ENCODE measurements at places on chromosomes 2 and 18.

DNA sequence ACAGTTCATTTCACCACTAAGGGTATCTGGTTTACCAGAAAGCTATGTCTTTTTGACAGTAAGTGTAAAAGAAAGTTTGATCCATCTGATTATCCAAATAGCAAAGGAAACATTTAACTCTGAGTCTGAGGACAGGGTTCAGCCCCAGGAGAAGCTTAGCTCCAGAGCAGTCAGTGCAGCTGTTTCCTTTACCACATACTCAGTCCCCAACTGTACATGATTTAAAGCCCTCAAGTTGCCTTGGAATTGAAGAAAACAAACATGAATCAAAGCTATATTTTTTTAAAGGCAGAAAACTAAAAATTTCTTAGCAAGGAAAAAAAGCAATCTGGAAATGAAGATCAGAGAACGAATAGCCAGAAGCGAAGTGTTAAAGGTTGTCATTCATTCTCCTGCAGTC is 746.0 kb downstream of the METTL4 start:
- DNase-seq, result no peak

GRCh38 chr2:60880643-60881046 is 729 bp upstream of the REL start:
- DNase-seq, result no peak

DNA sequence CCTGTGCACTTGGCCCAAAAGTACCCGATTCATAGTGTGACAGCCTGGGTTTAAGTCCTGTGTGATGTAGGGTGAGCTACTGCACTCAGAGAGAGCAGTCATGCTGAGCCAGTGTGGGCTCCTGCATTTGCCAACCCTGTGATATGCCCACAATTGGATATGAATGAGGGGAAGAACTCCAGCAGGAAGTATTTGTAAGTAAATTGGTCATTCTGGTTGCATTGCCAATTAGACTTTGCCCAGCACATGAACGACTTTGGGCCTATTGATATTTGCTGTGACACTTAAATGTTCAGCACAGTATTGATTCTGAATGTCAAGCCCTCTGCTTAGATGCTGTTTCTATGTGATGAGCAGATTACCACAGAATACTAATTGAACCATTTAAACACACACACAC is 570.9 kb downstream of the PIK3C3 start:
- DNase-seq, result no peak

- DNase-seq, result no peak
These were observed 103.0 kb upstream of the STK39 start for GRCh38 chr2:168350380-168350779.

- no peak for DNase-seq
These were observed 827.6 kb upstream of the KLHL29 start for GRCh38 chr2:22557406-22557805.

DNA sequence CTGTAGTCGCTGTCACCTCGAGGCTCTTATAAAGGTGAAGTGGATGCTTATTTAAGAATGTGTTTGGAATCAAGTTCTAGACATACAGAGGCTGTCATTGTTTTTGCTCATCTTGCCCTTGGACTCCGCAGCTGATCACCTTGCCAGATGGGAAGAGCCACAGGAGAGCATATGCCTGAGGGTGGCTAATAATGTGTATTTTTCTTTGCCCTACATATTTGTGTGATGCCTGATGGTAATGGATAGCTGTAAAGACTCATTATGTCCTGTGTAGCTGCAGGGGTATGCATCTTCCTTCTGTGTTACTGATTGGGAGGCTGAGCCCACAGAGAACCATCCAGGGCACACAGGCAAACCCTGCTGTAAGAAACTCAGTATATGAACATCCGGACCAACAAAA is 61.7 kb downstream of the PRKCE start:
- no peak for DNase-seq

- DNase-seq, result no peak
These were observed 52.4 kb upstream of the STAT1 start for GRCh38 chr2:191066197-191066918.

- DNase-seq, result no peak
These were observed 129.3 kb upstream of the GPC1 start for GRCh38 chr2:240306185-240306584.

GRCh38 chr2:47719099-47719498 is 63.8 kb upstream of the MSH6 start:
- DNase-seq, result no peak

GRCh38 chr2:4618141-4618540 is 914.8 kb downstream of the DCDC2C start:
- no peak for DNase-seq

DNA sequence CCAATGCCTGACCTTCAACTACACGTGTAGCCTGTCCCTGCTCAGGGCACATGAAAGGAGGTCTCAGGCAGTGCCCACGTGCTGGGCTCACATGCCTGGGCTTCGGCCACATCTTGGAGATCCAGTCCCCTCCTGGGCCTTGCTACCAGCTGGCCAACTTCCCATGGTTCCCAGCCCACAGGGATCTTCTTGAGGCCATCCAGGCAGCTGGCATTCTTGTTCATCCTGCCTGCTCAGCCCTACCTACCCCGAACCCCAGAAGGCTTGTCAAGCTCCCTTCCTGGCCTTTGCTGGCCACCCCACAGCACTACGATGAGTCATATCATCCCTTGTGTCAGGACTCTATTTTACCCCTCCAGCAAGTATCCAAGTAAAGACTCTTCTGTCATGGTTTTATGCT is 97.1 kb downstream of the ZBTB7C start:
- no peak for DNase-seq

DNA sequence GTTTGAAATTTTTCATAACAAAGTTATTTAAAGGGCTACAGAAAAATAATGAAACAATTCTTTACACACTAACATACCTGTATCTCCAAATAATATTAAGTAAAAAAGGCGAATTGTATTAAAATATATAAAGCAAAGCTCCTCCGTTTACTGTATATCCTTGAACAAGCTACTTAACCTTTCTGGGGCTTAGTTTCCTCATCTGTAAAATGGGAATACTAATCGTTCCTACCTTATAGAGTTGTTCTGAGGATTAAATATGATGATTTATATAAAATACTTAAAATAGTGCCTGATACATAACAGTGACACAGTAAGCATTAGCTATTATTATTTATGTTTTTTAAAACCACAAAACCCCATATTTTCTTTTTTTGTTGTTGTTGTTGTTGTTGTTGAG is 13.3 kb downstream of the SLC25A12 start:
- no peak for DNase-seq

GRCh38 chr2:187774551-187775071 is 220.4 kb upstream of the TFPI start:
- no peak for DNase-seq

DNA sequence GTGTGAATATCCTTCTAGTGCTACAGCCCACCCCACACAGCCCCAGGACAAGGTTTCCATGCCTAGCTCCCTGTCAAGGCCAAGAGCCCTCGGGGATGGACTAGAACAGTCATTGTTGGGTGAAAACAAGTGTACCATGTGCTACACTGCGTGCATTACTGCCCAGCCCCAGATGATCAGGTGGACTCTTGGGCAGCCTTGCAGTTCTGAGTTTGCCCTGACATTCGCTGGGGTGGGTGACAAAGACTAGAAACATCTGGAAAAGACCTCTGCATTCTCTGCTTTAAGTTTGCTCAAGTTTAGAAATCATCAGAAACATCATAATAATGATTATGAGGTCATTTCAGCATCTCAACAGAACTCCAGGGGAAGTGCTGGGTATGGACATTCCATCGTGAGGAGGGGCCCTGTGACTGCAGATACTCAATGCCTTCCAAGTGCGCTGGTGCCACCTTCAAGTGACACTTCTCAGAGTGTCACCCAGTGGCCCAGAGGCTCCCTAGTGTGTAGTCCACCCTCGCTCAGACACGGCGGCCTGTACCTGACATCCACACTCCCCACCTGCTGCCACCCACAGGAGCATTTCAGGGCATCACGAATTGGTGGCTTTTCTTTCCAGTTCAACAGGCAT is 5.3 kb upstream of the PXDN start:
- no peak for DNase-seq

GRCh38 chr2:241571821-241572620 is 13.5 kb downstream of the BOK start:
- DNase-seq, result no peak
